Left lung (tissue), 14 donors: ENCODE measurements at places on chromosomes 2 and 18. TPM values are rescaled to one million over a fixed set of nuclear protein-coding genes. Genes with fewer than 3 reads are reported as not detected.

GRCh38 chr2:240960309-240960970, 38.0 kb upstream of the SNED1 start:
- DNase-seq: peak; percentile 84

DNA sequence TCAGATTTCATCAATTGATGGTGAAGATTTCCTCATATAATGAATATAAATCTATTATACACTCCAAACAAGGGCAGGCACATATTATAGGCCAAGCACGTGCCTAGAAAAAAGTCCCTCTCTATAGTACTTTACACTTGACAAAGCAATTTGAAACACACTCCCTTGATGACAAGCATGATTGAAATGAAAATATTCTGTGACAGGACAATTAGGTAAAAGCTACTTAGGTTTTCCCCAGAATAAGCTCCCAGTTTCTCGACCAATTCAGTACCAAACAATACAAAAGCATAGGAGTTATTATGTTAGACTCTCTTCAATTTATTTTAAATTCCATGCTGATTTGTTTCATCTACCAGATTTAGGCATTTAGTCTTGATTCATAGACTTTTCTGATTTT, 47.7 kb downstream of the CCDC68 start:
- no peak for DNase-seq

- no peak for DNase-seq
Measured at GRCh38 chr2:224165901-224166319, 126.8 kb upstream of the SERPINE2 start.

DNA sequence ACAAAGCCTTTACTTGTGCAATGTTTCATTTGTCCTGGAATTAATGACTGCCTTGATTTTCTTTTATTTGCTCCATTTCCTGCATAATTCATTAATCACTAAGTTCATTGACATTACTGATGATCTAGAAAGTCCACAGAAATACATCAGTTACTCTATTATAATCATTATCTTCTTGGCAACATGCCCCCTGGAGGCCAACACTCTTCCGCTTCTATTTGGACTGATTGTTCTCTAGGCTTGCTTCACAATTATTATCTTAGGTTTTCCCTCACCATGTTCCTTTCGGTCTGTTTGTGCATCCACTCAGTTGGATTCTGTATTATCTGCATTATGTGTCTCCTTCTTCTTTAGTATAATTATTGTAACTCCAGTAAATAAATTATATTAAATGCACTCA, 461.0 kb upstream of the CDH2 start:
- DNase-seq: no peak

SH3RF3 gene
- 8.0 TPM for polyA plus RNA-seq

STPG4 gene
- 0.18 TPM for polyA plus RNA-seq
